ENCODE measurements at places on chromosomes 12 and 14. TPM values are rescaled to one million over a fixed set of nuclear protein-coding genes. Genes with fewer than 3 reads are reported as not detected.

PTPRQ gene
- not detected for total RNA-seq

OTOGL gene
- total RNA-seq: not detected

LMBR1L gene
- total RNA-seq: 50.9 TPM

GALNT9 gene
- not detected for total RNA-seq

REM2 gene
- total RNA-seq: 0.20 TPM

IAPP gene
- not detected for total RNA-seq

AQP2 gene
- not detected for total RNA-seq
